ENCODE measurements at places on chromosomes 13 and 19. TPM values are rescaled to one million over a fixed set of nuclear protein-coding genes. Genes with fewer than 3 reads are reported as not detected.

The PSG5 gene
- not detected for total RNA-seq

The ZNF578 gene
- total RNA-seq, result not detected

The OR7A17 gene
- not detected for total RNA-seq

The GIPR gene
- total RNA-seq, result 24.6 TPM

The ZNF331 gene
- 23.7 TPM for total RNA-seq

The IGFL1 gene
- total RNA-seq, result not detected

The FFAR1 gene
- 11.6 TPM for total RNA-seq

The LAIR1 gene
- total RNA-seq, result 3.9 TPM

The DIRAS1 gene
- total RNA-seq, result not detected

The SPTBN4 gene
- total RNA-seq, result 4.1 TPM

The CCDC169 gene
- not detected for total RNA-seq

The C19orf18 gene
- not detected for total RNA-seq

DNA sequence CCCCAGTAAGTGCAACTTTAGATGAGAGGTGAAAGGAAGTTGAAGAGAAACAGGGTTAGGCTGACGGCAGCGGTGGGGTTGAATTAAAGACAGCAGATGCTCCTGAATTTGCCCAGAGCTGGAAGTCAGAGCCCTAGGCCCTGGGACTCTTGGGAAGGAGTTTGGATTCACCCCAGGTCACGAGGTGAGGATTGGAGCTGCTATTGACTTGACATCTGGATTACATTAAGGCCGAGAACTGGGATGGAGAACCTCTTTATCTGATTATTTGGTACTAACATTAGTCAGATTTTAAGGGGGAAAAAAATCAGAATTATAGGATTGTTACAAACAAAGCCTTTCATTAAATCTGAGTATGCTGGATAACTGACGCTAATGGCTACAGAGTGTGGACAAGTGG lies 367.2 kb downstream of the ZNF536 start:
- DNase-seq, result no peak

DNA sequence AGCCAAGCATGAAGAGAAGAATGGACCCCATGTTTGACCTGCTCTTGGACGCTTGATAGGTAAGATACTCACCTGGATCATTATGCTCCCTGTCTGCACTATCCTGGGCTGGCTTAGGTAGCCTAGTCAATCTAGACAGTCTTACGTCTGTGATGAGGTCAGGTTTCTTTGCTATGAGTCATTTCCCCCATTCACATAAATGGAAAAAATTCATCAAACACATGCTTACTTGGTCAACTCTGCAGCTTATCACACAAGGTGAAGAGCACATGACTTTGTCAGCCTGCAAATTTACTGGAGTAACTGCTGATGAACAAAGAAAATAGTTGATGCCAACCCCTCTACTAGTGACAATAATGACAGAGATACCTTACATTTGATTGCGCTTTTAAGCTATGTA lies 170.0 kb downstream of the NUFIP1 start:
- DNase-seq, result no peak

- DNase-seq, result no peak
Measured at GRCh38 chr13:114112231-114112825, 20.1 kb downstream of the RASA3 start.

DNA sequence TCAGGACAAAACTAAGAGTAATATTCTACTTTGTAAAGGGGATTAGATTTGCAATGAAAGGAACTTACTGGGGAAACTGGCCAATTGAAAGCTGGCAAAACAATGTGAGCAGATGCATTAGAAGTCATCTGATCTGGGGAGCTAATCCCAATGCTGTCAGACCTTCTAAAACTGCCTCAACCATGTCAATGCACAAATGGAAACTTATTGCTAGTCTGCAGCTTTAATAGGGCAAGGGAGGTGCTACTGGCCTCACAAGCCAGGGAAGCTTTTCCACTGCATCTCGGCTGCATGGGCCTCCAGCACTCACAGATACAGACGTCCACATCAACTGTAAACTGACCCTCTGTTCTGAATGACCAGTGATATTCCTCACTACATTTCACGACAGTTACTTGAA lies 154.2 kb downstream of the LHFPL6 start:
- DNase-seq, result no peak

GRCh38 chr13:69243366-69243765 lies 864.3 kb upstream of the ATXN8OS start:
- no peak for DNase-seq

- DNase-seq, result peak; percentile 53
Measured at GRCh38 chr19:42313096-42313839, at the start of gene TMEM145. TSS of gene TMEM145 (plus strand) at chr19:42313309. CDS start at chr19:42313377, 68 bp downstream.

- DNase-seq, result no peak
Measured at GRCh38 chr19:58045411-58046050, 11.7 kb downstream of the ZSCAN1 start.

DNA sequence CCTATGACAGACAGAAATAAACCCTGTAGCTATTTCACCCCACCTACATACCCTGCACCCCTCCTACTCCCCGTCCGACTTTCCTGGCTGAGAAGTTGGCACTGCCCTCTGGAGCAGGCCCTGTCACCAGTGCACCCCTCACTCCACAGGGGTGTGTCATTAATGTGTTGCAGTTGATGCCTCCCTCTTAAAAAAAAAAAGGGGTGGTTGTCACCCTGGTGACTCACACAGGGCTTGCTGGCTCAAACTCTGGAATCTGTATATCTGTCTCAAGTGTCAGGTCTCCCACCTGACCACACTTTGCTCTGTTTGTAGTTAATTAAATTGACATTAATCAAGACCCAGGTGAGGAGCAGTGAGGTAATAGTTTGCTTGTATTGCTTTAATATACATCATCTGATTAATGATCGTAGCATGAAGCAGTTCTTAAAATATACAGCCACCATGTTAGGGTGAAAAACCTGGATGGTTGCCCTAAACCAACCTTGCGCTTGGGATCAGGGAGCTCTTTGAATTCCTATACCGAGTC lies 2.0 kb upstream of the GATAD2A start:
- no peak for DNase-seq

DNA sequence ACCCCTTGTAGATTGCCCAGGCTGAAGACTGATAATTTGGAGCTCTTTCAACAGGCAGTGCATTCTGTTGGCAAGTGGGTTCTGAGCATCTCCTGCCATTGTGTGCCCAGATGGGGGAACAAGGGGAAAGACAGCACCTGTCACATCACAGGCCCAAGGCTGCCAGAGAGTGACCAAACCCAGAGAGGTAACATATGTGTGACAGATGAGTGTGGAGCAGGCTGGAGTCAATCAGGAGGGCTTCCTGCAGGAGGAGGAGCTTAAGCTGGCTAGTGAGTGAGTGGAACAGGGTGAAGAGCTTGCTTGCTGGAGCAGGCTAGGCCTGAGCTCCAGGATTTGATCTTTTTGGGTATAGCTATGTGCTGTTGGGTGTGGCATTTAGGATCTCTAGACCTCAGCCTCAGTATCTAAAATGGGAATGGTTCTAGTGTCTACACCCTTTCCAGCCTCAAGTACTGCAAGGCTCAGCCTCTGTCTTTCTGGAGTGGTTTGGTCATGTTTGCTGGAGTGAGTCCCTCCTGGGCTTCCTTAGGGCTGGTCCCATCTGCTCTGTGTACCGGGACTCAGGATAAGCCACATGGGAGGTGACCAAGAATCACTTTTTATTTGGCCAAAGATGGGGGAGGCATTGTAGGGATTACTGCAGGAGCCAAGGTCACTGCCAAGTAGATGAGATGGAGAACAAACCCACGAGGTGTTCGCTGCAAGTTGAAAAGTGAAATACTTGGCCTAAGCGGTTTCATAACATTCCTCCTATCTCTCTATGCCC lies 152.4 kb upstream of the TSHZ3 start:
- DNase-seq, result no peak

- no peak for DNase-seq
Measured at GRCh38 chr13:45456196-45456972, 8.4 kb upstream of the COG3 start.

DNA sequence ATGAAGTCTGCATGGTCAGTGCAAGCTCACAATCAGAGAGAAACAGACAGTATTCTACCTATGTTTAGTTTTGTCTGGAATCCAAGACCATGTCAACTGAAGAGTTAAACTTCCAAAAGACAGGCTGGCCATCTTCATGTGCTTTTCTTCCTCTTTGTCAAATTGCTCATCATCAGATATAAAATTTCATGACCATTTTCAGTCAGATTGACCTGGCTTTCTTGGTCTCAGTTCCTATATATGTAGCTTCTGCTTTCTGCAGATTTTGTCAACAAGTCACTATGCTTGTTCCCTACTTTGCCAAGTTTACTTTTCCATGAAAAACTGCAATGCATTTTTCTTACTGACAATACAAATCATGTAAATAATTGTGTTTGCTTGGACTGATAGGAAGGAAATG lies 13.9 kb downstream of the SLC46A3 start:
- no peak for DNase-seq

DNA sequence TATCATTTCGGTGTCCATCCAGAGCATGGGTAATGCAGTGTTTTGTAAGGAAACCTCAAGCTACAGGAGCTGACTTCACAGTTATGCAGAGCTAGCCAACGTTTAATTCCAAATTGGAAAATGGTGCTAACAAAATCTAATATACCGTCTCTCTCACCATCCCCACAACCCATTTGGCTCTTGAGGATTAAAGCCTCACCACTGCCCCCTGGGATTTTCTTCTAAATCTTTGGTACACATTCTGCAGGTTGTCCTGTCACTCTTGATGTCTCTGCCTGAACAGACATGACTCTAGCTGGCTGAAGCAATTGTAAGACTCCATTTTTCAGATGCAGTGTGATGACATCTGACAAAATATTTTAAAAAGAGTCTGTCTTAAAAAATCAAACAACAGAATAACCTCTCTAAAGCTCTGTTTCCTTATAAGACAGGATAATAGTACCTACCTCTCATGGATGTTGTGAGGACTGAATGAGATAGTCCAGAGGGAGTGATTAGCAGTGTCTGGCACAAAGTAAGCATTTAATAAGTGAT lies 451.8 kb downstream of the SUCLA2 start:
- DNase-seq, result no peak

DNA sequence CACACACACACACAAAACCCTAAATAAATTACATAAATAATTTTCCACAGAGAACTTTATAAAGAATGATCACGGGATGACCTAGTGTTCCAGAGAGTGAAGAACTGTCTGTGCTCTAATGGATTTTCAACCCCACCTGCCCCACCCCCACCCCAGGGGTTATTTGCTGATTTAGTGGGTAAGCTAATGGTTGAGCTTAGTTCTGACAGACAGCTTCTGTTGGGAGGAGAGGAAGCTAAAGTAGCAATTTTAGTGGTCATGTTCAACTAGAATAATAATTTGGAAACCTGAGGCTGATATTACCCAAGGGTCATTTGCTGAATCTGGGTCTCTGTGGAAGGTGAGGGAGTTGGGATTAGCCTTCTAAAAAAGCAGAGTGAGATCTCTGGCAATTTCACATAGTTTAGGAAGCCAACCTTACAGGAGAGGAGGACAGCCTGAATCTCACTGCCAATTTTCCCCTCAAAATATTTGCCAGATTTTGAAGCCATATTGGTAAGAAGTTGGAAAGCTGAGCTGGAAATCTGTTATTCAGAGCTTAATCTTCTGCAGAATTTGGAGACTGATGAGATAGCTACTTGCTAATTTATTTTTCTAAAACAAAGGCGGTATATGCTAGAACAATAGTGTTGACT lies 68.7 kb downstream of the POSTN start:
- DNase-seq, result no peak

- DNase-seq, result no peak
Measured at GRCh38 chr19:10093295-10094186, 7.4 kb downstream of the SHFL start.

GRCh38 chr13:22198641-22199217 lies 527.9 kb downstream of the FGF9 start:
- DNase-seq, result no peak

- no peak for DNase-seq
Measured at GRCh38 chr13:104983601-104984000, 1551.9 kb downstream of the EFNB2 start.

GRCh38 chr13:49062297-49062896 lies 86.7 kb downstream of the FNDC3A start:
- DNase-seq, result no peak

- DNase-seq, result no peak
Measured at GRCh38 chr13:79402074-79402635, 3.9 kb downstream of the RBM26 start.

GRCh38 chr13:100608906-100609305 lies 20.3 kb upstream of the GGACT start:
- no peak for DNase-seq

DNA sequence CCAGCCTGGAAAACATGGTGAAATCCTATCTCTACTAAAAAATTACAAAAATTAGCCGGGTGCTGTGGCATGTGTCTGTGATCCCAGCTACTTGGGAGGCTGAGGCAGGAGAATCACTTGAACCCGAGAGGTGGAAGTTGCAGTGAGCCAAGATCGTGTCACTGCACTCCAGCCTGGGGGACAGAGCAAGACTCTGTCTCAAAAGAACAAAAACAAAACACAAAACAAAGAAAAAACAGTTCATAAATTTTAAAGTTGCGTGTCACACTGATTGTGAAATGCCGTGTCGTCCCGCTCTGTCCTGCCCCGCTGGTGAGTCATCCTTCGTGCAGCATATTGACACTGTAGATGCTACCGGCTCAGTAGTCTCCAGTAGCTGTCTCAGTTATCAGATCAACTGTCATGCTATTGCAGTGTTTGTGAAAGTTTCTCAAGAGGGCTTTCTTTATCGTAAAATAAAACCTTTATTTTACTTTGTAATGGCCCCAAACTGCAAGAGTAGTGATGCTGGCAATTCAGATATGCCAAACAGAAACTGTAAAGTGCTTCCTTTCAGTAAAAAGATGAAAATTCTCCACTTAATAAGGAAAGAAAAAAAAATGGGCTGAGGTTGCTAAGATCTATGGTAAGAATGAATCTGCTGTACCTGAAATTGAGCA lies 36.4 kb upstream of the IGFL1 start:
- no peak for DNase-seq

DNA sequence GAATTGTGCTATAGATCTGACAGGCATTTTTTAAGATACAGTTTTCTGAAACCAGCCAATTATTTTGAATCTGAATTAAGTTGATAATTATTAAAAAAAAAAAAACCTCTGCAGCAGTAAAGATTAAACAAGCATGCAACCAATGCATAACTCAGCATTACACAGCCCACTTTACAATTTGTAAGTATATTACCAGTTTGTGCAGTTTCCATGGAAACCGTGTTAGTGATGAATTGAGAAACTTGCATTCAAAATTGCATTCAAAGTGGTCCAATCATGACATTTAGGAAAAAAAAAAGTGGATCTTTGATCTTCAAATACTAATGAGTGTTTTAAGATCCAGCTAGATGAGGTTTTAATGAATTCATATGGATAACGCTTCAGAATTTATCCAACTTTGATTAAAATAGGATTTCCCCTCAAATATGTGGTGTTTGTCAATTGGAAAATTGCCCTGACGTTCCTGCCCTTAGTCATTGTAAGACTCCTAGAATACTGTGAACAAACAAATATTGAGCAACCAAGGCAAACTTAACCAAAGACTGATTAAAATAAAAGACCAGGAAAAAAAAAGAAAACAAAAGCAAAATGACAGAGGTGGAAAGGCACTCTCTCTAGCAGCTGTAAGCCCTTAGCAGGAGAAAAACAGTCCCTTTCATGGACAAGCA lies 314.8 kb upstream of the MAB21L1 start:
- DNase-seq, result no peak

GRCh38 chr13:63209330-63210017 lies 1793.8 kb upstream of the PCDH20 start:
- no peak for DNase-seq
